ENCODE measurements at places on chromosomes 7 and 10.

DNA sequence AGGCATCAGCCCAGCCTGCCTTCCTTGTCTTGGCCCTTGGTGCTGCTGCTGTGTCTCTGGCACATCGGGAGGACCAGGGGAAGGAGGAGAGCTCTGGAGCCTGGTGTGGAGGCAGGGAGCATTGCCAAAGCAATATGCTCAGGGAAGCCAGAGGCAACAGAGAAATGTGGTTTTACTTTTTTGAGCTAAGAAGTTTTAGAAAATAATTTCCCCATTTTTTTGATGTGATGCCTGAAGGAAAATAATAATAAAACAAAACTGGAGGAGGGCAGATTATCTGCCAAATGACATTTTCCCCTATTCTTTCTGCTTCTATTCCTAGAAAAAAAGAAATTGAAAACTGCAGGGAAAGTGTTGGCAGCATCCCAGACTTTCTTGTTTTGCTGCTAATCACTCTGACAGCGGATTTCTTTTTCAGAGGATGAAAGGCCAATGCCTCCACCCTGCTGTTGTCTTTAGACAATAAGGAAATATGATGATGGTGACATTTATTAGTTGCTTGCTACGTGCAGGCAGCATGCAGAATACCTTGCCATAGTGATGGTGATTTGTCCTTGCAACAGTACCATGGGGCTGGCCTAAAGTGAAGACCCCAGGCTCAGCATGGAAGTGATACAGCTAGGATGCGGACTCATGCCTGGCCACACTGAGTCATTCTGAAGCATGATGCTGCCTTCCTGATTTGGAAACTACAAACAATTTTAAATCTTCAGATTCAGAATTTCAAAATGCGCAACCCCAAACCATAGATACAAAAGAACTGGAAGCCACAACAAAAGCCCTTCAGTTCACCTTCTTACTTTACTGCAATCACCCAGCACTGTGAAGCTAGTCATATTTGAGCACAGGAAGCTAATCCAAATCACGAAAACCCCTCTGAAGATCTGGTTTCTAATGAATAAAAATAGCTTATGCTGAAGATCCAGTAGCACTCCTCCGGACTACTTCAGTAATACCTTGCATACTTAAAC, 260.2 kb upstream of the TMEM72 start:
- no peak for DNase-seq

GRCh38 chr10:784403-785088, 95.1 kb upstream of the DIP2C start:
- DNase-seq, result no peak

GRCh38 chr10:82266438-82266837, 391.4 kb downstream of the NRG3 start:
- no peak for DNase-seq

- no peak for DNase-seq
Observed at GRCh38 chr7:15684111-15684800, 2.2 kb downstream of the MEOX2 start.

DNA sequence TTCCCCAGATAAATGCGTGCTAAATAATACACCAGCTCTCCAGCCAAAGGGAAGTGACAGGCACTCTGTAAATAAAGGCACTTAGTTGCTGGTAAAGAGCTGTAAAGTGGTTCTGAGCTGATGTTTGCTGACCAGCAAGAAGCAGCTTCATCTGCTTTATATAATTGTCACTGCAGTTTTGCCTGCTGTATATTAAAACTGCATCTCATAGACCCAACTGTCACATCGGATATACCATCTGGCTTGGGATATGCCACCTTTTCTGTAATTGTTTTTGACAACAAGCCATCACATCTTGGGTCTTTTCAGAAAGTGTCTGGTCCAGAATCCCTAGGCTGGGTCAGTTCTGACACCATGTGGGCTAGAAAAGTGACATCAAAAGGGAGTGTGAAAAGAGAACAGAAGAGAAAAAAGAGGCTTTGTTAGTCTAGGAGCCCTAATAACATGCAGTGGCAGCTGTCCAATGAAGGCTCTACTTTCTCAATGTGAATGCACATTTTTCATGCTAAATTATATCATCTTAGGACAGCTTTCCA, 697.6 kb downstream of the KCNMA1 start:
- DNase-seq, result no peak

DNA sequence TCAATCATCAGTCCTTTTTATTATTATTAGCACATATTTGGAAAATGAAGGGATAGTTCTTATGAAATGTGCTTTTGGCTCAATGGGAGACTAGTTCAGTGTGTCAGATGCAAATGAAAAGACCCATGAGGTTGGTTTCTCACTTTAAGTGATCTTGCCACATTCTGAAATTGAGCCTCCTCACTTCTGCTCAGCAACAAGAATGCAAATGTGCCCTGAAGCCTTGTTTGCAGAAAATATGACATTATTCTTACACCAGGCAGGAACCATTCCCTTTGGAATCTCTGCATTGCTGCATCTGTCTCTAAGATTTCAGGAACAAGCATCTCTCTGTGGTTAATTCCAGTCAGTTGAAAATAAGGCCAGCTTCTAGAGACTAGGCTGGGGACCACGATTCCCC, 186.1 kb upstream of the PLPP4 start:
- no peak for DNase-seq

DNA sequence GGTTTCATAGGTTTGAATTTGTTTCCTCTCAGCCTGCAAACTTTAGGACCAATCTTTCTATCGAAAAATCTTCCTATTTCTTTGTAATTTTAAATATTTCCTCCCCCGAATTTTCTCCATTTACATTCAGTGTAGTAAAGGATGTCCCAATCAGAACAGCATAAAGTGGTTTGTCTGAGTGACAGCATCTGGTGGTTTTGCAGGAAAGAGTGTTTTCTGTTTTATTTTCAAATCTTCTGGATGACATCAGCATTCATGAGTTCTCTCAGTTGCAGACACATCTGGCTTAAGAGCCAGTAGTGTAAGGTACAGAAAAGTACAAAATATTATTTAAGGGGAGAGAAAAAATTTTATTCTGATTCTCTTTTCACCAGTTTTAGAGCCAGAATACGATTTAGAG, 634.8 kb downstream of the PHTF2 start:
- no peak for DNase-seq

DNA sequence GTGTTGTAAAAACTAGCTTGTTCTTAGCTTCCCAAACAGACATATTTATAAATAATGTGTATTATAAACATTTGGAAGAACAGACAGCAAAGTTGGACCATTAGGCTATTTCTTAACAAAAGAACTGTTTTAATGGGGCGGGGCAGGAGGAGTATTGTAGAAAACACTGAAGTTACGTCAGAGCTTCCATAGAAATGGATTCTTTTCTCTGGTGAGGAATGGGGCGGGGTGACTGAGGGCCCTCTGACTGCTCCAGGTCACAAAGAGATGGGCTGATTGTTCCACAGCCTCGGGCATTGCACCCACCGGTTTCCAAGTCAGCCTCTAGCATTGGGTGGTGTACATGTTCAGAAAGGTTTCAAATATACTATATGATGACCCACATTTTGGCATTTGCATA, 36.8 kb upstream of the ADAM12 start:
- no peak for DNase-seq

- no peak for DNase-seq
Observed at GRCh38 chr10:102121739-102122372, 1.7 kb upstream of the LDB1 start.

DNA sequence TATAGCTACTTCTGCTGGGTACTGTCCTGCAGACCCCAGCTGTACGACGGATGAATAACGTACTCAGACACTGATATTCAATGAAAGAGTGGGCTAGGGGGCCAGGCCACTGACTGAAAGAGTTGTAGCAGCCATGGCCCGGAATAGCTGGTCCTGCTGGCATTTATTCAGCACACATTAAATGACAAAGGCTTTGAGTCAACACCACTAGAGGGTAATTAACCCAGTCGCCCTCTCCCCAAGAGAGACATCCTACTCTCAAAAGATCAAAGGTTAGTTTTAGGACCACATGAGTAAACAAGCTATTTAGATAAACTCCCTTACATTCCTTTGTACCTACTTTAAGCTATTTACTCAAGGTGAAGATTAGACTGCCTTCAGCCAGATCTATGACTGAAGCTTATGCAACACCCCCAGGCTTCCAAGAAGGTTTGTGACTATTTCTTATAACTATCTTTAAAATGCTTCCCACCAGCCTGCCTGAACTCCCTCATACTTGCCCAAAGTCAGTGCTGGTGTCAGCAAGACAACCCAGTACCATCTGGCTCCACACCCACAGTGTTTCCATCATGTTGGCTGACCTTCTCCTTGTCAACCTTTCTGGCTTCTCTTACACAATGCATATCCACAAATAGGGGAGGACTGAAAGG, 629.1 kb downstream of the SORCS1 start:
- no peak for DNase-seq

DNA sequence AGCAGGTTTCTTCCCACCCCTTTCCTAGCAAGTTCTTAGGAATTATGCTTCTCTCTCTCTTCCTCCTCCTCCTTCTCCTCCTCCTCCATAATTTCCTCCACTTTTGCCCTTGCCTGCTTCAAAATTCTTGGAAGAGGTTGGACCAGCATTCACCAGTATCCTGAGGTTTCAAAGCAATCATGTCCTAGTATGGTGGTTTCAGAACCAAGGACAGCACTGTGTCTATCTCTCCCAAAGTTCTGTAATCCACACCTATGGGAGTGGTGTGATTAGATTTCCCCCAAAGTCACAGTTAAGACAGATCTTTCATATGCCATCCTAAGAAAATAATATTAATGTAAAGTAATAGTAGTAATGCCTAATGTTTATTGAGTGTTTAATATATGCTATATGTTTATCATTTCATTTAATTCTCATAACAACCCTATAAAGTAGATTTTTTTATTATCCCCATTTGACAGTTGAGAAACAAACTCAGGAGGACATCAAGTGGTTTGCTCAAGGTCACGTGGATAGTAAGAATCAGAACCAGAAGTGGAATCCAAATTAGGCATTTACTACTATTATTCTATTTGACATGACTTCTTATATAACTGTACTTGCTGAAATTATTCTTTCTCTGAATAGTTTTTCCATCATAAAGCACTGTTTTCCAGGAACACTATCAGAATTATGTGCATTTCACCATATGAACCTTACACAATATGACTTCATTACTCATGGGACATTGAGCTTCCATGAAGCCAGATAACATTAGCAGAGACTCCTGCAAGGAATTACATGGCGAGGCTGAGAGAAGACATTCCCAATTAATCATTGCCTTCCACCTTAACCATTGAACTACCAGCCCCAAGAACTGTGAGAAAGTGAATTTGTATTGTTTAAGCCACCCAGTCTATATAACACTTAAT, 91.4 kb downstream of the IPMK start:
- DNase-seq, result no peak

- DNase-seq, result no peak
Observed at GRCh38 chr7:77823787-77824186, 25.2 kb downstream of the PHTF2 start.

GRCh38 chr10:84367256-84367655, 38.9 kb downstream of the CCSER2 start:
- no peak for DNase-seq

- no peak for DNase-seq
Observed at GRCh38 chr10:98367604-98368451, 47.2 kb downstream of the PYROXD2 start.

- no peak for DNase-seq
Observed at GRCh38 chr10:86708068-86708782, 39.9 kb downstream of the LDB3 start.

DNA sequence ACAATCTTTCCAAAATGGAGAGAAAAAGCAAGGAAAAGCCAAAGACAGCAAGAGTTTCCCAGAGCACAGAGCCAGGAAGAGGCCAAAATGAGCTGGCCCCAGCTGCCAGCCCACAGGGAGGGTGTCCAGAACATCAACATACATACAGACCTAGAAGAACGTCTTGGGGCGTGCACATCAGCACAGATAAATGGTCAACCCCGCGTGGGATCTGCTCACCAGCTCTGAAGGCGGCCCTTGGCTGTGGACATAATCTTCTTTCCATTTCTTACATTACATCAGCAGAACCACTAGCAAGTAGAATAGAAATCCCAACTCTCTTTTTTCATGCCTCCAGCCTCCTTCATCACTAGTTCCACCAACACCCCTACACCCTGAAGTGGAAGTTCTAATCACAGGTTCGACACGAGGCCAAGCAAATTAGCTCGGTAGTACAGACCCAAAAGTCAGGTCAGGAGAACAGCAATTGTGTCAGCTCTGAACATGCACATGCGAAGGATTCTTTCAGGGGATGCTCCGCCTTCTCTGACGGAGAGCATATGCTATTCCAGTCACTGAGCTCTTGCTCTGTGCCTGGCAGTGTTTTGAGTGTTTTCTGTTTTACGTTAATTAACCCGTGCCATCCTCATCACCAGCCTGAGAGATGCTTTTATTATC, 16.4 kb downstream of the SH3PXD2A start:
- DNase-seq, result no peak

DNA sequence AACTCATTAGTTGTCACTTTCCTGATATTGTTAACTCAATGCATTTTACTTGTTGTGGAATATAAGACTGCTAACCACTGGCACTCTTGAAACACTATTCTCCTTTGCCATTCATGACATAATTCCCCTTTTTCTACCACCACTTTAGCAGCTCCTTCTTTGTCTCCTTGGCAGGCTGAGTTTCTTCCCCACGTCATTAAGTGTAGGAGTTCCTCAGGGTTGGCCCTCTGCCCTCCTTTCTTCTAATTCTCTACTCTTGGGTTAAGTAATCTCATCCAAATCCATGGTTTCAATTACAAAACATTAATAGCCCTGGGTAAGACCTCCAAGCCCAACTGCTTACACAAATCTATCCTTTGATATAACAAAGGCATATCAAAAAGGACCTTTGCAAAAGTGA, 175.1 kb downstream of the HGF start:
- DNase-seq, result no peak

DNA sequence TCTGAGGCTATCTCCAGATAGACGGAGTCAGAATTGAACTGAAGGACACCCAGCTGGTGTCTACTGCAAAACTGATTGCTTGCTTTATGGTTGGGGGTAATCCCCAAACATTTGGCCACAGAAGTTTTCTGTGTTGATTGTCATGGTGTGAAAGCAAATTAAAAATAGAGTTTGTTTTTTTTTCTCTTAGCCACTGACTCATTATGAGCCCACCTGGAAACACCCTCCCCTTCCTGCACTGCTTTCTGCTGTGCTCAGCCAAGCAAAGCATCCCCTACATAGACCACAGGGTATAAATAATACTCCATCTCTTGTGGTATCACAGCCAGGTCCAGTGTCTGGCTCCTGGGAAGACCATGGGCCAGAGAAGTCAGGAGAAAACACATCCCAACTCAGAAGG, 6.5 kb upstream of the VWC2 start:
- no peak for DNase-seq

- DNase-seq, result no peak
Observed at GRCh38 chr7:34735526-34735925, 77.5 kb downstream of the NPSR1 start.

- DNase-seq, result no peak
Observed at GRCh38 chr7:43554423-43554822, 28.5 kb upstream of the STK17A start.

All from activated CD4-positive, CD25-positive, alpha-beta regulatory T cell treated with anti-CD3 and anti-CD28 coated beads, Interleukin-2, amount 50 U/mL, for 72 hours (primary cell).